ENCODE measurements at places on chromosomes 12 and 14.

DNA sequence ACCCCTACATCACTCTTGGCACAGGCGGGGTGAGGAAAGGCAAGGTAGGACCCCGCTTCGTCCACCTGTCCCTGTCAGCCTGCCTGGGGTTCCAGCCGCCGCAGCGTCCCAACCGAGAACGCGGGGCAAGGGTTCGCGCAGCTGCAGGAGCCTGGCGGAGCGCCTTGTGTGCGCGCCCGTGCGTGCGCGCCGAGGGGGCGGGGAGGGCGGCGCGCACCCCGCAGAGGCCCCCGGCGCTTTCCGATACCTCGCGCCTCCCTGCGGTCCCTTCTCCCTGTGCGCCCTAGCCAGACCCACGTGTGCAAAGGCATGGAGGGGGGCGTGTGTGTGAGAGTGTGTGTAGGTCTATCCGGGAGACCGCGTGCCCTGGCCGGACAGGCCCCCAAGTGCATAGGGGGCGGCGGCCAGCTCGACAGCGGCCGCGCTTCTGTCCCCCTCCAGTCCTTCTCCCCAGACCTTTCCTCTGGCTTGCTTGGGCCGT, 122.4 kb downstream of the TSPAN9 start:
- no peak for DNase-seq

GRCh38 chr12:14962797-14963196, 1.4 kb upstream of the ARHGDIB start:
- DNase-seq: no peak

- DNase-seq: no peak
Observed at GRCh38 chr14:61954306-61954705, 192.1 kb downstream of the SNAPC1 start.

DNA sequence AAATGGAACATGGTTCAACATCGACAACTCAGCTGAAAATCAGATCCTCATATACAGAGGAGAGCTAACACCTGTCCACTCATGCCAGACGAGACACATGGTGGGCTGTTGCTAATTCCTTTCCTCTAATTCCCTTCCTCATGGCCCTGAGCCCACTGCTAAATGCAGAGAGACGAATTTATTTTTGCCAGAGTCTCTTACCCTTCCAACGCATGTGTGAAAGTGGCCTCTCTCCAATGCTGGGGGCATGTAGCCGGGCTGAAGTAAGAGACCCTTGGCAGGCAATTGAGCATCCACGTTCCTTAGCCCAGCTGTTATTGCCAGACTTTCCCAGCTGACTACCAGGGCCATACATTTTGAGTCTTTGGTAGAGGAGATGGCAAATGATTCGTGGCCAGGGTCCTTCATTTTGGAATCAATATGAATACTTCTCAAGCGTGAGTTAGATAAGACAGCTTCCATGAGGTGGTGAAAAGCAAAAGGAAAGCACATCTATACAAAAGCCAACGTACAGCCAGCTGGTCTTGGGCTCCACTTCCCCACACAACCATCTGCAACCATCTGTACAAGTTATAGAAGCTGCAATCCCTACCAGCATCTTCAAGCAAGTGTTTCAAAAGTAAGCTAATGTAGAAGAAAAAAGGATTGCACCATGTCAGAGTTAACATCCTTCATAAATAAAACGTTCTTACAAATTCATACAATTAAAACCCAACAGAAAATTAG, 28.6 kb downstream of the CORO1C start:
- no peak for DNase-seq

GRCh38 chr12:51748235-51748634, 100.3 kb downstream of the FIGNL2 start:
- DNase-seq: no peak

GRCh38 chr12:5723071-5723470, 222.0 kb downstream of the ANO2 start:
- no peak for DNase-seq

DNA sequence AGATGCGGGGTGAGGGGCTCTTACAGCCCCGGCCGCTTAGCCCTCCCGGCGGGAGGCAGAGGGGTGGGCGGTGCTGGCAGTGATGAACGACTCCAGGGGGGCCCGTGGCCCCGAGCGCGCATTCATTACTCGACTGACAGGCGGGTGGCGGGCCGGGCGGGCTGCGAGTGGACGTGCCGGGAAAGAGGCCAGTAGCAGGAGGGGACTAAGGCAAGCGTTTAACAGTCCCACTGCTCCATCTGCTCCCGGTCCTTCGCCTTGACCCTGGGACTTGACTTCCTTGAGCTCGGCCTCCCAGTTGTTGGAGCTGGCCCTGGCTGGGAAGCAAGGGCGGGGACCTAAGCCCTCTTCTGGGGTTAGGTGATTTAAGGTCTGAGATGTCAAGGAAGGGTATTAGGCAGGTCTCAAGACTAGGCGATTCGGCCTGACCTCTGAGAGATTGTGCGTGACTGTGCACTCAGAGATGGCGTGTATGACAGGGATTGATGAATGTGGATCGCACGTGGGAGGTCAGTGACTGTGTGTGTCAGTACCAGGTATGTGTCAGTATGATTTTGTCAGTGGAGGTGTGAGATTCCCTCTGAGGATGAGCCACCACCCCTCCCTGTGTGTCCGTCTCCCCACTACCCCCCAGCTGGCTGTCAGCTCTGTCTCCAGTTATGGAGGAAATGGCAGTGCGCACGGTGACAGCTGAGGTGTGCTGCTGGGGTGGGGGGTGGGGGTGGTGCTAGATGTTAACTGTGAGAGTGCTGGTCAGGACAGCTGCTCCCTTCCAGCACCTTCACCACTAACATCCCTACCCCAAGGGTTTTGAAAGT, 3.6 kb upstream of the DNAJC22 start:
- no peak for DNase-seq

- no peak for DNase-seq
Observed at GRCh38 chr12:62581288-62582064, 114.8 kb downstream of the MON2 start.

DNA sequence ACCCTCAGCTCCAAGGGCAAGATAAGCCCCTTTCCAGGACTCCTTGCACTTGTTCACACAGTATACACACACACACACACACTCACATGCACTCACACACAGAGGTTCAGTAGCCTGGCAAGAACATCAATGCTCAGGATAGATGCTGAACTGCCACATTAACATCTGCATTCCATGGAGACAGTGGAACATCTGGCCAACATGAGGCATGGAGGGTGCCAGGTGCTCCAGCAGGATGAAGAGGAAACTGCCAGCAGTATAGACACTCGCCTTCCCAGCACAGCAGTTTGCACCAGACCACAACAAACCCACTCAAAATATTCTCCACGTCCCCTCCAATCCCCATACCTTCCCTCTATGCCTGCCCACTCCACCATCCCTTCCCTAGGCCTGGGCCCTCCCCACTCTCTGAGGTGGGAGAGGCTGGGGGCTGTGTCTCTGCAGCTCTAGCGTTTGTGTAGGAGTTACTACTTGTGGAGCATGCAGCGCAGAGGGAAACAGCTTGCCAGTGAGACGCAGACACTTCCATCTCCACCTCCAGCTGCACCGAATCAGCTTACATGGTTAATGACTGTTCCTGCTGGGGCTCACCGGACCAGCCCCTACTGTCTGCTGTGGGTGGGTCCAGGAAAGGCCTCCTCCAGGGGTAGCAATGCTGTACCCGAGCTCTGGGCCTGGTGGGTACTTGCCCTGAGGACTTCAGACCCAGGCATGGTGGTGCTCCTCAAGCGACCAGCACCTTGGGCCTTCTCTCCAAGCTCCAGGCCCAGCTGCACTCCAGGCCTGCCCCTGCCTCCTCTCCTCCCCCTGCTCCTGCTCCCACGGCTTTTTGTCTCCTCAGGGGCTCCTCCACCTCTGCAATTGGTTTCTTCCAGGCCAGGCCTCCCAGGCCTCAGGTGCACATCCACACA, 18.6 kb upstream of the PLEKHG3 start:
- DNase-seq: no peak

DNA sequence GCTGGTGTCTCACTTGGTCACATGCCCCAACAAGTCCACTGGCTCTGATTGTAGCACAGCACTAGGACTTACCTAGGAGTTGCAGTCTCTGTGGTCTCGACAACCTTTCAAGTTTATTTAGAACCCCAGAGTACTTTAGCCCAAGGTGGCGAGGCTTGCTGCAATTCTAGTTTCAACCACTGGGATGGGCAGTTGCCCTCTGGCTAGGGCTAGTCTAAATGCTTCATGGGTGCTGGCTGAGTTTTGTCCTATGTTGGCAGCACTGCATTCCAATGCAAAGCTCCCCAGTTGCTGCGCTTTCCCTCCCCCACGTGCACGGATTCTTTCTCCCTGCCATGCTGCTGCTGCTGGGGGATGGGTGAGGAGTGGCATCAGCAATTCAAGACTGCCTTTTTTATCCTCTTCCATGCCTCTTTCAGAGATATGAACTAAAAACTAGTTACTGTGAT, 207.9 kb downstream of the SYNE2 start:
- DNase-seq: no peak

DNA sequence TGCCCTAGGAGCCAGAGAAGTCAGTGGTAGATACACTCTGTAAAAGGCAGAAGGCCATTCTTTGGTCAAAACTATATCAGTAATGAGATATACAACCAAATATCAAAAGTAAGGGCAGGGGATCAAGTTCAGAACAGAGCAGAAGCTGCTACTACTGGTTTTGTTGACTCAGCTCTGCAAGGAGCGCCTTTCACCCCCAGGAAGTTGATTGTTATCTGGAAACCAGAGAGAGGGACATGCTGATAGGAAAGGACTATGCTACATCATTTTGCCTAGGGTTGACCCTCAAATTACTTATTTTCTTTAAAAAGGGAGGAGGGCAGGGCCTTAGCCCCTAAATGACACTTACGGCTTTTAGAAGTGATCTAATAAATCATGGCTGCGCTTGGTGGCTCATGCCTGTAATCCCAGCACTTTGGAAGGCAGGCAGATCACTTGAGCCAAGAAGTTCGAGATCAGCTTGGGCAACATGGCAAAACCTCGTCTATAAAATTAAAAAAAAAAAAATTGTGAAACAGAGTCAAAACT, 194.0 kb downstream of the KLHL28 start:
- DNase-seq: no peak

DNA sequence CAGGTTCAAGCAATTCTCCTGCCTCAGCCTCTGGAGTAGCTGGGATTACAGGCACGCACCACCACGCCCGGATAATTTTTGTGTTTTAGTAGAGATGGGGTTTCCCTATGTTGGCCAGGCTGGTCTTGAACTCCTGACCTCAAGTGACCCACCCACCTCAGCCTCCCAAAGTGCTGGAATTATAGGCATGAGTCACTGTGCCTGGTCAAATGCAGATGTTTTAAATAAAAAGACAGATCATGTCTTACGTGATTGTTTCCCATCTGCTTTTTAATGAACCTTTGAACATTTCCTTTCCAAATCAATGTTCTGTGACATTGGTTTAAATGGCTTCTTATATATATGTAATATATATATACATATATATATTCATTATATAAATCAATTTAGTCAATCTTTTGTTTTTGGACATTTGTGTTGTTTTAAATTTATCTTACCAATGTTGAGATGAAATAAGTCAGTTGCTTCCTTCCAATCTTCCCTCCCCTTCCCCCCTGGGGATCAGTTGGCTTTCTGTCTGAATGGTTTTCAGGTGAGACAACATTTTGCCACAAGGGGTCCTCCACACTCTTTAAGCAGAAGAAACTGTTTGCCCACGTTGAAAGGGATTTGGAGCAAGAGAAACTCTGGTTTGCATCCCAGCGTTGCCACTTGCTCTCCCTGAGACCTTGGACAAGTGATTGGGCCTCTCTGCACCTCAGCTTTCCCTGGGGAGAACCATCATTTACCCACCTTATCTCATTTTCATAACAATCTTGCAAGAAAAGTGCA, 47.6 kb upstream of the RBM19 start:
- no peak for DNase-seq

GRCh38 chr12:58138424-58138823, 197.1 kb downstream of the ATP23 start:
- DNase-seq: no peak

- no peak for DNase-seq
Observed at GRCh38 chr12:75986001-75986746, 45.4 kb downstream of the PHLDA1 start.

DNA sequence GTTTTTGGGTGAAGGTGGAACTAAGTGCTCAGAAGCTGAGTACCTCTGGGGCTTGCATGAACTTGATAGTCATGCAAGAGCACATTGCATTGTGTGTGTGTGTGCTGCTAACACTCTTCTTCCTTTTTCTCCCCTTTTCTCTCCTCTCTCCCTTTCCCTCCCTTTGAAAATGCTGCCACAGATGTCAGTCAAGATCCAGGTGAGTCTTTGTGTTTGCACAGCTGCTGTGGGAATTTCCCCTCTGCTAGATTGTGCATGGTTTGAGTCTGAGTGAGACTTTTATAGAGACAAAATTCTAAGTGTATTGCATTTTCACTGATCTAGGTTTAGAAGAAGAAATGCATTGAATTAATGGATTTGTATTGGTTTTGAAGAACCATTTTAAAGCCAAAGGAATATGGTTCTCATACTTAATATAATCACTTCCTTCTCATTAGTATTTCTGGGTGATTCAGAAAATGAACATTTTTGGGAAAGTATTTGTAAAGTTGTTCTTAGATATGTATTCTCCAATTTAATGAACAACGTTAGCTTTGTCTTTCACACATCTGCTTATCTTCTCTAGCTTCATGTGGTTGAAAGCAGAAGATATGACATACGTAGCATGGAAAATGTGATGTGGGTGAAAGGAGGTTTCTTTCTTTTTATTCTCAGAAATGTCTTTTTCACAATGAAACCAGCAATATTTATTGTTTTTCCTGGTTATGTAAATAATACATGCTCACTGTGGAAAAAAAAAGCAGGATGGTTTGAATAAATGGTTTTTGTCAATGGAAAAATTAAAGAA, 108.5 kb downstream of the NRXN3 start:
- DNase-seq: no peak

DNA sequence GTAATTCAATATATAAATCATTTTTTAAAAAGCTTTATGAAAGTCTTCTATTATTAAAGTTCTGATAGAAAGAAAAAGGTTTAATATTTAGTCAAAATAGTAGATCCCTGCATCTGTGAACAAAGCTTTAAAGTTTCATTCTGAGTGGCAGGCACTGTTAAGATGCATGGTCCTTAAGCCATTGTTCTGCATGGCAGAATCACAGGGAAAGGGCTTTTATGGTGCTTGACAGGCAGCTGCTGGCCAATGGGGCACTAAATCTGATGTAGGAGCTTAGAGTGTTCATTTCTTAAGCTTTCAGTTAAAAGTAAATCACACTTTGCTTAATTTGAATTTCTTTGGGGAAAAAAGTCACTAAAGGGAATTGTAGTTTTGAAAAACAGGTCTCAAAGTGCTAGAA, 148.2 kb downstream of the PLEKHA5 start:
- DNase-seq: no peak

Measured in T-cell (primary cell).